Keratinocyte (primary cell): ENCODE measurements at places on chromosomes 7 and 10. TPM values are rescaled to one million over a fixed set of nuclear protein-coding genes. Genes with fewer than 3 reads are reported as not detected.

AKR1B1 gene
- 139 to 153 TPM (median 148 TPM) in 3 replicates for polyA plus RNA-seq

SPRN gene
- 0.01 to 0.04 TPM (median 0.02 TPM) in 3 replicates for polyA plus RNA-seq

FOXL3 gene
- not detected in 3 replicates for polyA plus RNA-seq

SPDYE11 gene
- not detected in 3 replicates for polyA plus RNA-seq

OR2A5 gene
- not detected in 3 replicates for polyA plus RNA-seq

FAM25A gene
- polyA plus RNA-seq, result 11.7 to 27.6 TPM (median 25.2 TPM) in 3 replicates

CPA5 gene
- polyA plus RNA-seq, result 0.24 to 0.35 TPM (median 0.27 TPM) in 3 replicates

FAM13C gene
- polyA plus RNA-seq, result 0.08 to 1.2 TPM (median 0.58 TPM) in 3 replicates

HOXA6 gene
- polyA plus RNA-seq, result 0.52 to 0.72 TPM (median 0.54 TPM) in 3 replicates

SMARCD3 gene
- polyA plus RNA-seq, result 3.0 to 6.0 TPM (median 3.1 TPM) in 3 replicates

AFAP1L2 gene
- 36.8 to 52.5 TPM (median 40.4 TPM) in 3 replicates for polyA plus RNA-seq

CXCL12 gene
- polyA plus RNA-seq, result not detected in 3 replicates

DKK1 gene
- 78.4 to 320 TPM (median 223 TPM) in 3 replicates for polyA plus RNA-seq

IFIT1B gene
- polyA plus RNA-seq, result not detected in 3 replicates

PAX2 gene
- polyA plus RNA-seq, result not detected in 3 replicates
